ENCODE measurements at places on chromosomes 5 and 9.
A peak's percentile ranks its signal among the peaks of the same experiment; 100 is the strongest.

GRCh38 chr9:110029429-110029955 lies 178.5 kb downstream of the C9orf152 start:
- DNase-seq = no peak

- DNase-seq = no peak
Measured at GRCh38 chr5:55636683-55637082, 75.4 kb downstream of the SLC38A9 start.

- no peak for DNase-seq
Measured at GRCh38 chr5:18252559-18252958, 618.3 kb downstream of the TAF11L14 start.

GRCh38 chr5:96342581-96342980 lies 90.5 kb downstream of the PCSK1 start:
- no peak for DNase-seq

DNA sequence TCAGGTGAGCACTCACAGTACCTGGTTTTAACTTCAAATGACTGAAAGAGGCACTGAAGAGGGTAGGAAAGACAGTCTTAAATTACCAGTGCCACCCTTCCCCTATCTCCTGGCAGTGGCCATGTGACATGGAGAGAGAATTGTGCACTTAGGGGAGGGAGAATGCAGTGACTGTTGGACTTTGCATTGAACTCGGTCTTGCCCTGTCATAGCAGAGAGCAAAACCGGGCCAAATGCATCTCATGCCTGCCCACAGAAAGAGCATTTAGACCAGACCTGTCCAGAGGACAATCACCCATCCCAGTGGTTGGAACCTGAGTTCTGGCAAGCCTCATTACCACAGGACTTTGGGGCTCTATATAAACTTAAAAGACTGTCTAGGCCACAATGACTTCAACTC lies 211.8 kb upstream of the SH3GL2 start:
- DNase-seq = no peak

DNA sequence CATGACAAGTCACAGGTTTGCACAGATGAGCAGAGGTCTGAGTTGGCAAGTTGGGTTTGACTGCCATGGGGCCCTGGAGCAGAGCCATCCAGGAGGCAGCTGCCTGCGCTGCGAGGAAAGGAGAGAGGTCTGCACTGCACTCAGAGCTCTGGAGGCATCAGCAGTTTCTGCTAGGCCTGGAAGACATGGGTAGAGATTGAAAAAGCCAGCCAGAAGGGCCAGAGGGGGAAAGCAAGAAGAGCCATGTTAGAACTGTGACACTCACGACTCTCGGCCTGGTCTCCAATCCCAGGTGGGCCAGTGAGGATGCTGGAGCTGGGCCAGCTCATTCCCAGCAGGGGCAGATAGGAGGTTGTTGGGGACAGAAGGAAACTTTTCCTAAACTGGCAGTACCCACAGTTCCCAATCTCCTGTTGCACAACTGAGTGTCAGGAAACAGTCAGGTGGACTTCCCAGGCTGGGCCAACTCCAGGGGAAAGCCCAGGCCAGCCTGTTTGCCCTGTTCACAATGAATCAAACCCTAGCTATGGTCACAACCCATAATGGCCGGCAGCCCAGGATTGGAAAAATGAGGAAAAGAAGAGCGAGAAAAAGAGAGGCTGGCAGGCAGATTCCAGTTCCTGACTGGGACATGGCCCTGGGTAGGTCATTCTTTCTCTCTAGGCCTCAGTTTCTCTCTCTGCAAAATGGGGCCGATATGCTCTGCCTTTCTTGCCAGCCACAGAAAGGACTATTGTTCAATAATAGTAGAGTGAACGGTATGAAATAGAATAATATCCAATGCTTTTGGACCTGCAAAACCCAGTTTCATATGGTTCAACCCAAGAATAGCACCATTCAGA lies 7.8 kb upstream of the ORM1 start:
- DNase-seq = no peak

DNA sequence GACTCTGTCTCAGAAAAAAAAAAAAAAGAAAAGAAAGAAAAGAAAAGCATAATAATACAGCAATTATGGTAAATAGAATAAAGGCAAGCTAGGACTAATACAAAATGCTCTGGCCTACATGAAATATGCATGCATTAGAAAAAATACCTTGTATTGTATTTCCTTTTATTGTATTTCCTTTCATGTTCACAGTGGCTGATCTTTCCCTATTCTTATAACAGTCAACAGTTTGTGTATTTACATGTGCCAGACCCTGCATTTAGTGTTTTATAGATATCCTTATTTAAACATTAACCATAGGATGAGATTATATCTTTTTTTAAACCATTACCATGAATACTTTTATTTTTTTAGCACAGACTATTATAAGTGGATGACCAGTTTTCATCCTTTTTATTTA lies 56.3 kb upstream of the ARL15 start:
- no peak for DNase-seq

GRCh38 chr5:169531631-169532030 lies 51.9 kb upstream of the SPDL1 start:
- no peak for DNase-seq

DNA sequence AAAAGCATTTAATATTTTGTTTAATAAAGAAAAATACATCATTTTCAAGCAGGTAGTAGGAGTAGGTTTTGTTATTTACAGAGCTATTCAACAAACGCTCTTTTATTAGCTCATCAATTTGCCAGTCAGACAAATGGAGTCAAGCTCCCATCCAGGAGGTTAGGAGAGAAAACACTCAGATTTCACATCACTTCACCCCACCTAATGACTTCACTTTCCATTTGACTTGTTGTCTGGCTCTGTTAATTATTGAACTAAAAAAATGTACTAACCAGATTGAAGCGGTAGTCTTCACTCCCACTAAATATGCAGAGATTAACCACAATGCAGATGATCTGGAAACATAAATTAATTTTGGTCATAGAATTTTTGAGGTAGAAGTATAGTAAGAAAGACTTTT lies 193.6 kb upstream of the VCAN start:
- DNase-seq = no peak

GRCh38 chr5:115431116-115431515 lies 113.5 kb downstream of the FEM1C start:
- no peak for DNase-seq

- DNase-seq = no peak
Measured at GRCh38 chr9:112170235-112170634, 4.9 kb downstream of the SUSD1 start.

GRCh38 chr5:83475391-83475863 lies 3.9 kb downstream of the VCAN start:
- no peak for DNase-seq

DNA sequence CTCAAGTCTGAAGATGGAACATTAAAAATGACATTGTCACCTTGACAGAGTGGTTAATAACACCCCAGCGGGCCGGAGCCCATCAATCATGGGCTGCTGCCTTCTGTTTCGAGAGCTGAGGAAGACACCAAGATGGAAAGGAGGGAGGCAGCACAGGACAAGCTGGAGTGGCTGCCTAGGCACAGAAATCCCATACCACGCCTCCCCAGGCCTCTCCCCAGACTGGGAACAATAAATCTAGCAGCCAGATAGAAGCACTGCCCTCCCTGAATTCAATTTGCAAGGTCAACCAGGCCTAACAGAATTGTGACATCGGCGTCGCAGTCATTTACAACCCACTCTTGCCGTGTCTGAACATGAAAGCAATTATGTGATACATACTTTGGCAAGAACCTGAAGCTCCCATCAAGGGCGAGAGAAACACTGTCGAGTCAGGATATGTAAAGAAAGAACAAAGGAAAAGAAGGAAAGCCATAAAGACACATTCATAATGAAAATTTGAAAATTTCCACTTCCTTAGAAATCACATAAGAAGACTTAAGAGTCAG lies 35.4 kb upstream of the ZNF354A start:
- no peak for DNase-seq

DNA sequence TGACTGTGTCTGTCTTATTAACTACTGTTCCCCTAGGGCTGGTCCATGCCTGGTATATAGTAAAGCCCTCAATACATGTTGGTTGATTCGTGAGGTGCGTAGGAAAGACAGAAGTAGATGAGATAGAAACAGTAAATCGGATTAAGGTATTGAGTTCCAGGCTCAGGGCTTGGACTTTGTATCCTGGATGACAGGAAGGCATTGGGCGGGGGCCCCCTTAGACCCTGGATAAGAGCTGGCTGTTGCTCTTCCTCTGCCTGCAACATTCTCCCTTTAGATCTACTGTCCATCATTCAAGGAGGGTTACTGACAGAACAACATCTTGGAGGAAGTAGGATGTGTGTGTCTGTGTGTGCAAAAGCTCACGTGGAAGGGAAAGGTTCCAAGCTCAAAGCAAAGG lies 31.2 kb upstream of the CTNNA1 start:
- no peak for DNase-seq

DNA sequence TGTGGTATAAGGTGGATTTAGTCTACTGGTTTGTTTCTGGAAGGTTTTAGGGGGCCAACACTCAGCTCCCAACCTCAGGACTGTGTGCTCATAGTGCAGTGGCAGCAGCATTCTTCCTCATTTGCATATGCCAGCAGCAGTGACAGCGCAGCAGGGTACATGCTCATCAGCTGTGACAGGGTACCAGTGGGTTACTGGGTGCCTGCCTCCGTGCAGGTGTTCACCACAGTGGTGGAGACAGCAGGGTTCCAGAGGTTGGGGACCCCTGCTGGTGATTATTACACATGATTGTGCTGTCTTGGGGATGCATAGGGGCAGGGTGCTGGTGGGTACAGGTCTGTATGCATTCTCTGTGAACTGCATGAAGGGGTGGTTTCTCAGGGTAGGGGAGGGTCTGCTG lies 45.5 kb upstream of the IFNE start:
- DNase-seq = no peak

- DNase-seq = no peak
Measured at GRCh38 chr5:71862507-71863060, 143.5 kb downstream of the CARTPT start.

- no peak for DNase-seq
Measured at GRCh38 chr9:128823903-128824406, 5.6 kb downstream of the SPOUT1 start.

DNA sequence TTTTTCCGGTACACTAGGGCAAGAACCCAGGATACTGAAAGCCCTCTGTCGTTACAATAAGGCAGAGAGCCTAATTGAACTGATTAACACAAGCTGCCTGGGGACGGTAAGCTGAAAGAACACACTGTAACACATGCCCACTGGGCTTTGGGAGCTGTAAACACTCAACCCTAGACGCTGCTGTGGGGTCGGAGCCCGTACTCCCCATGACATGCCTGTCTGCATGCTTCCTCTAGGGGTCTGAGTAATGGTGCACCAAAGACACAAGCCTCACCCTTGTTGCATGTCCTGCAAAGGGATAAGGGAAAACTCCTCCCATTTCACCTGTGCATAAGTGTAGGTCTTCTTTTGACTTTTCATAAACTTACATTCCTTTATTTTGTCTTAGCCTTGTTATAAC lies 194.0 kb downstream of the FBXL7 start:
- no peak for DNase-seq

DNA sequence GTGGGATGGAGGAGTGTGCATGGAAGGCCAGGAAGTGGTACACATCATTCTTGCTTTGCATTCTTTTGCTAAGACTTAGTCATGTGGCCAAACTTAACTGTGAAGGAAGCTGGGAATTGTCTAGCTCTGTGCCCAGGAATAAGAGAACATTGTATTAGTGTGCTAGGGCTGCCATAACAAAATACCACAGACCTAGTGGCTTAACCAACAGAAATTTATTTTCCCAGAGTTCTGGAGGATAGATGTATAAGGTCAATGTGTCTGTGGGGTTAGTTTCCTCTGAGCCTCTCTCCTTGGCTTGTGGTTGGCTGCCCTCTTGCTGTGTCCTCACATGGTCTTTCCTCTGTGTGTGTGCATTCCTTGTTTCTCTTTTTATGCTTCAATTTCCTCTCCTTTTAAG lies 32.4 kb downstream of the NNT start:
- no peak for DNase-seq

DNA sequence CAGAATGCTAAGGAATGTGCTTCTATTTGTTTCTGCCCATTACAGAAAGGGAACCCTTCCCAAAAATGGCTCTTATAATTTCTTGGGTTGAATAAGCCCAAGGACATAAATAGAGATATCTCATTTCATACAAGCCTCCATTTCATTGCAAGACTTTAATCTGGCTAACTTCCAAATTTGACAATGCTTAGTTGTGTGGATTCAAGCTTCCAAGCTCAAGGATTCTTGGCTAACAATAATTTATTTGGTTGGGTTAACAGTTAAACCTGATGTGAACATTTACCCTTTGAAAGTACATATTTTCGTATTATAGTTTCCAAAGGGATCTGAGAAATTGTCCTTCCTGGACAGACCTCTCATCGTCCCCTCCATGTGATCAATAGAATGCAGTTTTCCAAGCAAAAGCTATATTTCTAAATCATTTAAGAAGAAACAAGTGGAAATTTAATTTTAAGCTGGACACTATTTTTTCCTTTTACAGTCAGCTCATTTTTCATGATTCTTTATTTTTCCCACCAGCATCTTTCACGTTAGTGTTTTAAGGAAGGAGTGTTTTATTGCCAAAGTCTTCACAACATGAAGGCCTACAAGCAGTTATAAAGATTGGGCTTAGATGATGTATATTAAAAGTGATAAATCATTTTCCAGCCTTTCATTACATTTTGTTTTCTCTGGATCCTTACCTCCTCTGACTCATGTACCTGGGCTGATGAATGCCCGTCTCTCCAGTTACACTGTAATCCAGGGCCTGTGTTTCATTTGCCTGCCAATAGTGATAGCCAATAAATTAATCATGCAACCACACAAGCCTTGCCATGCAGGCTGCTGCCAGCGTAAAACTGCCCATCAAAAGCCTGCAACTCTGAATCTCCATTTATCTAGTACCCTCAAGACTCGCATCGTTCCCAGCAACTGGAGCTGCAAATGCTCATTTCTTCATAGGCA lies 176.7 kb downstream of the NTRK2 start:
- no peak for DNase-seq

GRCh38 chr9:107292821-107293542 lies 9.9 kb downstream of the RAD23B start:
- DNase-seq = no peak

GRCh38 chr9:11469745-11470144 lies 856.9 kb upstream of the PTPRD start:
- no peak for DNase-seq

DNA sequence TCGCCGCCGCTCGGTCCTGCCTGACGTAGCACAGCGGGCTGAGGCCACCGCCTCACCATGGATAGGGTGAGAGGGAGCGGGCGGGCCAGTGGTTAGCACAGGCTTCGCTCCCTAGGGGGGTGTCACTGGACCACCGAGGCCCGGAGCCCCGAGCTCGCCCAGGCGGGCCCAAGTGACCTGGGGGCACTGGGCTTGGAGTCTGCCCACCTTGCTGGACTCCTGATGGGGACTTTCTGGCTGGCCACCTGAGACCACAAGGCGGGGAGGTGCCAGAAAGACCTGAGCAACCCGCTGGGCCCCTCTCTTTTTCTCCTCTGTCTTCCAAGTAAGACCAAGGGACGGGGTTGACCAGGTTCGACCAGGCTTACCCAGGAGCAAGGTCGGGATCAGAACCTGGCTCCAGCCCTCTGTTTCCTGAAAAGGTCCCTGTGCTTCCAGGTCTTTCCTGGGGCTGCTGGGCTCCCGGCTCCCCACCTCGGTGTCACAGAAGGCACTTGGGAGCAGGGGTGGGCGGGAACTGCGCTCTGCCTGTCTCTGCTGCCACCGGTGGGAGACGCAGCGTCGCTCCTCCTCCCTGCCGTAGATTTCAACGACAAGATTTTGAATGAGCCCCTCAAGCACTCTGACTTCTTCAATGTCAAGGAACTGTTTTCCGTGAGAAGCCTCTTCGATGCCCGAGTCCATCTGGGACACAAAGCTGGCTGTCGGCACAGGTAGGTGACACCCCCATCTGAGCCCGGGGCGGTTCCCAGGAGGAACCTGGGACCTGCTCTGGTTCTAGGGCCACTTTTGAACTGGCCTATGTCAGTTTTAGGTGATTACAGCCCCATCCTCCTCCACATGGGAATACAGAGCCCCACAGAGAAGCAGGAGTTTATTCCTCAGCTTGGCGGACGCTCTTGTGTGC lies 1.0 kb downstream of the MRPS2 start:
- DNase-seq = peak; percentile 25

Data from CD4-positive, alpha-beta T cell treated with Interleukin-4 for 4 hours (primary cell).